ENCODE measurements at places on chromosomes 1 and 21. TPM values are rescaled to one million over a fixed set of nuclear protein-coding genes. Genes with fewer than 3 reads are reported as not detected.

Gene PHLDA3
- not detected for total RNA-seq

GRCh38 chr21:25572861-25573310 lies 34.4 kb downstream of the MRPL39 start:
- no peaks in the 10 kb centered on the region for H3K27me3 ChIP-seq
- H3K4me1 ChIP-seq: peaks cover 90% of the 10 kb centered on the region
- no peak for DNase-seq
- peaks cover 79% of the 10 kb centered on the region for H3K36me3 ChIP-seq

DNA sequence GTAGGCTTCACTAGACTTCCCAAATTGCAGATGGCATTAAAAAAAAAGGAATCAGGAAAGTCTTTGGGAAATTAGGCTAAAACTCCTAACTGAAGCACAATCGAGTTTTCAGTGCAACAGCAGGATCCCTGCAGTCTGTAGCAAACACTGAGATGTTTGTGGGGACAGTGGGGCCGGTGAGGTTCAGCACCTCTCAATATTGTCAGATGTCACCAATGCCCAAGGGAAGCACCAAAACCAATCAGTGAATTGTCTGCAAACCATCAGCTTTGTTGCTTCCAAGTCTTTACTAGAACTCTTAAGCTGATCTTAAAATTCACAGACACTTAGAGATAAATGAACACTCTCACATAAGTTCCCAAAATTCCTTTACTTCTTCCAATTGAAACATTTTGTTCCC lies 2.6 kb downstream of the ERG start:
- H3K4me1 ChIP-seq: no peaks in the 10 kb centered on the region
- H3K36me3 ChIP-seq: no peaks in the 10 kb centered on the region
- H3K27ac ChIP-seq: no peak overlapping the region
- DNase-seq: no peak
- no peak overlapping the region for H3K4me3 ChIP-seq

- peak within 1 kb of the TSS; percentile 83 for H3K4me3 ChIP-seq
- H3K27me3 ChIP-seq: peaks cover 3% of the 10 kb centered on the region
- H3K4me1 ChIP-seq: peaks cover 12% of the 10 kb centered on the region
These were observed at the start of gene DUSP23 for GRCh38 chr1:159780583-159781582. TSS of gene DUSP23 (plus strand) at chr1:159780962. CDS start at chr1:159781101, 139 bp downstream.

DNA sequence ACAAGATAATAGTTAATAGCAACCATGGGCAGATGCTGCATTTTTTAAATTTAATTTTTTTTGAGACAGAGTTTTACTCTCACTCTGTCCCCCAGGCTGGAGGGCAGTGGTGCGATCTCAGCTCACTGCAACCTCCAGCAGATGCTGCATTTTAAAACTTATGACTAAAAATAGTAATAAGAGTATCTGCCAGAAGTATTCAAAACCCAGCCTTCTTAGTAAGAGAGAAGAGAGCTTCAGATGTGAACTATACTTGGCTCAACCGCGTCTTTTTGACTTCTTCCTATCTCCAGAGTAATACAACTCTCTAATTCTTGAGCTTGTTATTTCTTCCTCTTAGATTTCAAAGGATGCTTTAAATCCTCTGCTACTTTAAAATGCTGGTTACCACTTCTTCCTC lies 4.6 kb downstream of the RPS27 start:
- H3K27me3 ChIP-seq: no peaks in the 10 kb centered on the region
- peaks cover 47% of the 10 kb centered on the region for H3K36me3 ChIP-seq
- DNase-seq: no peak
- peaks cover 32% of the 10 kb centered on the region for H3K4me1 ChIP-seq
- H3K27ac ChIP-seq: peak overlapping the region; percentile 46
- H3K4me3 ChIP-seq: no peak overlapping the region
